ENCODE measurements at places on chromosomes 3 and 15. TPM values are rescaled to one million over a fixed set of nuclear protein-coding genes. Genes with fewer than 3 reads are reported as not detected.

The NEK10 gene
- total RNA-seq: 0.57 TPM

The CA12 gene
- total RNA-seq: 0.29 TPM

The STAC gene
- not detected for total RNA-seq

The ALDH1A2 gene
- total RNA-seq: not detected

The BTLA gene
- 39.4 TPM for total RNA-seq

The NISCH gene
- 72.0 TPM for total RNA-seq

The ZBBX gene
- not detected for total RNA-seq

The BCHE gene
- total RNA-seq: not detected

The LRRIQ4 gene
- total RNA-seq: 0.10 TPM

The HYPK gene
- total RNA-seq: 22.0 TPM

The PAQR9 gene
- not detected for total RNA-seq

The GOLGB1 gene
- 23.2 TPM for total RNA-seq

The TMEM266 gene
- total RNA-seq: 0.10 TPM

The PIGZ gene
- 1.2 TPM for total RNA-seq

The SERINC4 gene
- 0.39 TPM for total RNA-seq

The SCN11A gene
- total RNA-seq: 0.05 TPM

The POPDC2 gene
- total RNA-seq: 1.0 TPM

The VIPR1 gene
- 0.69 TPM for total RNA-seq

All from activated T-helper 1 cell treated with anti-CD3 and anti-CD28 coated beads, Interleukin-12 subunit alpha, Interleukin-12 subunit beta, Interleukin-2, Interleukin-4 antibody, amounts not matched to agents 30 ng/mL and 10 ng/mL and 1 ng/mL, durations not matched to agents 14 hours and 24 hours and 36 hours (primary cell).